OCI-LY7 (cell line): ENCODE measurements at places on chromosomes 12 and 14.
A peak's percentile ranks its signal among the peaks of the same experiment; 100 is the strongest.

- DNase-seq, result no peak
Measured at GRCh38 chr12:127389923-127390322, 877.0 kb upstream of the TMEM132C start.

- peak; percentile 60 for DNase-seq
Measured at GRCh38 chr12:126874427-126875026, 1392.4 kb upstream of the TMEM132C start.

DNA sequence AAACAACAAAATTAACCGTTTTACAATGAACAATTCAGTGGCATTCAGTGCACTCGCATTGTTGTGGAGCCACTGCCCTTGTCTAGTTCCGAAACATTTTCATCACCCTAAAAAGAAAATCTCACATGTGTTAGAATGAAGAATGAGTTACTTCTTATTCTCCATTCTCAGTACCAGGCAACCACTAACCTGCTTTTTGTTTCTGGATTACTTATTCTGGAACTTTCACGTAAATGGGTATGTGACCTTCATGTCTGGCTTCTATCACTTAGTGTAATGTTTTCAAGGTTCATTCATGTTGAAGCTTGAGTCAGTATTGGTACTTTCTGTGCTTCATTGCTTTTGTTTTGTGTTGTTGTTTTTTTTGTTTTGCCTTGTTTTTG lies 15.6 kb downstream of the RCOR1 start:
- DNase-seq, result no peak

GRCh38 chr14:101893759-101894158 lies 70.6 kb upstream of the DYNC1H1 start:
- DNase-seq, result no peak

DNA sequence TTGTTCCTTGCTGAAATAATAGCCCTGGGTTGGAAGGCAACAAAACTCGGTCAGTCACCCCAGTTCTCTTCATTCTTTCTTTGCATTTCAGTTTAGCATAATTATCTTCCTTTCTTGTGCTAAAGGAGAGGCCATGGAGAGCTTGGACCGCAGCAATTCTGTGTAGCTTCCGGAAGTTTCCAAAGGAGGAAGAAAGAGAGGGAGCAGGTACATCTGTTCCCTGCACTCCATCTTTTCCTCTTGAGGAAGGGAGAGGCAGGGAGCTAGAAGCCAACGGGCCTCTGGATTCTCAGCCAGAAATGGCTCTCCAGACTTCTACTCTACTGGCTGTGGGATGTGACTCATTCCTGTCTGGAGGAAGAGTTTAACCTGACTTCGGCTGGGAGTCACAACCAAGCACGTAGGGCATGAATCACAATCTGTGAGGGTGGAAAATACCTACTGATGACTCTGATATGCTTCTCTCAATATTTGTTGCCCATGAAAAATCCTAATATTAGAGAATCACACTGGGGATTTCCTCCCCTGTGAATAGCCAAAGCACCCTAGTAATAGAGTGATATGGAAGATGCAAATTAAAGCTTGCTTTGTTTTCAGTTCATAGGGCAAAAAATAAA lies 17.0 kb downstream of the ANO6 start:
- DNase-seq, result no peak

- no peak for DNase-seq
Measured at GRCh38 chr12:67271976-67272375, 2.8 kb downstream of the CAND1 start.

DNA sequence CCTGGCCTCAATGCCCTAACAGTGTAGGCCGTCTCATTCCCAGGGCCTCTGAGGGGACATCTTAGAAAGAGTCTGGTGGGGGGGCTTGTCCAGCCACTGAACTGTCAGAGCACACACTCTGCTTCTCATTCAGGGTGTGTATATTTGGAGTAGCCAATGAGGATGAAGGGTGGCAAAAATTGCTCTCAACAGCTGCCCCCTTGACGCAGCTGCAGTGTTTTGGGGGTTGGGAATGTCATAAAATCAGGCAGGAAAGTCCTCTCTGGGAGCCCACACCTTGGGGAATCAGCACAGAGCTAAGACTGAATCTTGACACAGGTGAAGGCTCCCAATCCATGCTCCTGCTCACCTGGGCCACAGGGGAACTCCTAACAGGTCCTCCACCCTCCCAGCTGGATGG lies 1.5 kb downstream of the RASAL1 start:
- DNase-seq, result no peak
